Activated naive CD8-positive, alpha-beta T cell treated with anti-CD3 and anti-CD28 coated beads, Interleukin-2, amount 10 ng/mL, durations not matched to agents 7 days and 5 days (primary cell): ENCODE measurements at places on chromosomes 12 and 14.
A peak's percentile ranks its signal among the peaks of the same experiment; 100 is the strongest.

GRCh38 chr14:64772397-64772950, 68.2 kb downstream of the PLEKHG3 start:
- DNase-seq = no peak

- no peak for DNase-seq
These were observed 20.6 kb upstream of the TMPRSS12 start for GRCh38 chr12:50822082-50822481.

GRCh38 chr12:121388421-121388981, 11.4 kb upstream of the RNF34 start:
- DNase-seq = no peak

GRCh38 chr14:71062581-71063303, 155.5 kb downstream of the PCNX1 start:
- no peak for DNase-seq

GRCh38 chr12:119255314-119255713, 76.6 kb downstream of the HSPB8 start:
- no peak for DNase-seq

- DNase-seq = no peak
These were observed 9.7 kb downstream of the JDP2 start for GRCh38 chr14:75437201-75438143.

DNA sequence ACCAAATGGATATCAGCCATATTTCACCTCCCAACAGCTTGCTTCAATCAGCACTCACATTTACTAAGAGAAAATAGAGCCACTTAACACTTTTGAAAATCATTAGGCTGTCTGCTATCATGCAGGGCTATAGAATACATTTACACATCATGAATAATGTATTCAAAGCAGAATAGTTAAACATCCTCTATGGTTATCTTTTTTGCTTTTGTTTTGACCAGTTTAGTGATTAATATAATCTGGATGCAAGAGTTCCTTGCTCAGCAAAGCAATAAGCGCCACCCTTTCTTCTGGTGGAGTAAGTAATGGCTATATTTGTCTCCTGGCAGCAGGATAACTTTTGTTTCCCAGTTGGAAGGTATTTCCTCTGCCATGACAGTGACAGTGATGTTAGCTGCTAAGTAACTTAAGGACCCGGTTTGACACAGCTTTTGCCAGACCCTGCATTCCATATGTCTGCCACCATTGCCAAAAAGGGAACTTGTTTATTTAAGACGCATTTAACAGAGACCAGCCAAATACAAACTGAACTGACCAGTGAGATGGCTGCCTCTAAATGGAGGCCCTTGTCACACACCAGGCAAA, 70.3 kb upstream of the NR2C1 start:
- no peak for DNase-seq

DNA sequence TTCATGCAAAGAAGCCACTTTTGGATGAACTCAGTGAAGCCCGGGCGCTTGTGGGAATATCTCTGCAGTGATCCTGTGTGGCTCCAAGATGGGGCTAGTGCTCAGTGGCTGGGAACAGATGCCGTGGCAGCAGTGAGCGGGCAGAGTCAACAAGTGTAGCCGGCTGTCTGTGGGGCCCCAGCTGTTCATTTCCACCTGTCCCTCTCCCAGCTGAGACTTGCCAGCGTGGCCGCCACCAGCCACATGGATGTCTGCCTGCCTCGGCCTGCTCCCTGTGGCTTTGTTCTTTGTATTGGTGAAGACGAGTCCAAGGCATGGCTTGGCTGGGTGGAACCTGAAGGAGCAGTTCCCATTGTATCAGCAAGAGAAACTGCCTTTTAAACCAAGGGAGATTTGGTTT, 77.3 kb downstream of the NOS1 start:
- DNase-seq = no peak

GRCh38 chr12:56206452-56207166, 15.1 kb downstream of the RNF41 start:
- no peak for DNase-seq

DNA sequence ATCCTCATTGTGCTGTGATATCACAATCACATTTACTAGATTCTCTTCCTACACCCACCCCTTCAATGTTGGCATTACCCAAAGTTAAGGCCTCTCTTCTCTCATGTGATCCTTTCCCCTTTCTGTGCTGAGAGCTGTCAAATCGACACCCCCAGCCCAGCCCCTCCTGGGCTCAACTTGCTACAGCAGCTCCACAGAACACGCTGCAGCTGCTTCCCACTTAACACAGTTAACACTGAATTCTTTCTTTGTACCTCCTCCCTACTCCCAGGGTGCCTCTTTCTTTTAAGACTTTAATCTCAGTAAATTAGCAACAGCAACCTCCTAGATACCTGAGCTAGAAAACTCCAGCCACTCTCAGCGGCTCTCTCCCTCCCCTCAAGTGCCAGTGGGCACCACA, 17.8 kb downstream of the SPTB start:
- no peak for DNase-seq

- DNase-seq = no peak
These were observed 42.5 kb downstream of the WDR20 start for GRCh38 chr14:102182190-102182589.

GRCh38 chr12:23757541-23757962, 191.9 kb downstream of the SOX5 start:
- no peak for DNase-seq

DNA sequence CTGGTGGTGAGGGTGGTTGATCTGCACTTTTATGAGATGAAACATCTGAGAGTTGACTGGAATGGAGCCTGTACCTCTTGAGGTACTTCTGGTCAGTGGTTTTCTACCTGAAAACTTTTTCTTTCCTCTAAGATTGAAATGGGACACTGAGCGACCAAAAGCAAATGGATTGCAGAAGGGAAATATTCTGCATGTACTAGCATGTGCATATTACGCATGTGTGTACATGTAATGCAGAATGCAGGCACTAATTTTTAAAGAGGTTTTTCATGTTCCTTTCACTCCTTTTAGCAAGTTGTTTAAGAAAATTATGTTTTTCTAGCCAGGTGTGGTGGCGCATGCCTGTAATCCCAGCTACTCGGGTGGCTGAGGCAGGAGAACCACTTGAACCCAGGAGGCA, 28.7 kb upstream of the EID3 start:
- DNase-seq = no peak

DNA sequence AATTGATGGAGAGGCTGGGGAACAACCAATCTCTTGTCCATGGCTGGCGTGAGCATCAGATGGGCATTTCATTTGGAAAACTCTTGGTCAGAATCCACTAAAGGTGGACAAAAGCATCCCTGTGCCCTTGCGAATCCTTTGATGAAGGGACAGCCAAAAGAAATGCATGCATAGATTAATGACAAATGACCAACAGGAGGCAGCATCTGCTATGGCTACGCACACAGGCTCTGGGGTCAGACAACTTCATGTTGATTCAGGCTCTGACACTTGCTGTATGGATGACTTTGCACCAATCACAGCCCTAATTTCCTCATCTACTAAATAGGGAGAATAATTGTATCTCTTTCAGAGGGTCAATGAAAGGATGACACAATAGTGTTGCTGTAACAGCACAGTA, 117.5 kb downstream of the ASCL4 start:
- no peak for DNase-seq

DNA sequence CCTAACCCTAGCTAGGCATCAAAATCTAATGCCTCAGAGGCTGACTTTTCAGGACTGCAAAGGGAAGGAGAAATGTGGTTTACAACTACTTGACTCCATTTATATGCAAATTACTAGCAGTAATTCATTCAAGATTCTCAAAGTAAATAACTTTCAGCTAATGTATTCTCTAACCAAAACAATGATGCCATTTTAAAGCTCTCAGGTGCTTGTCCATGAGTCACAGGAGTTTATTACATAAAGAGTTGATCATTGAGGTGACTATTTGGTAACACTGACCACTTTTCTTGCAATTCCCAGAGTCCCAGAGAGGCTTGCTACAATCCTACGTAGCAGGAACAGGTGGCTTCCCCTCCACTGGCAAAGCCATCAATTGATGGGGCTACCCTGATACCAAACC, 109.0 kb upstream of the SLC35F4 start:
- DNase-seq = no peak

GRCh38 chr12:51740536-51740935, 108.0 kb downstream of the FIGNL2 start:
- DNase-seq = no peak

DNA sequence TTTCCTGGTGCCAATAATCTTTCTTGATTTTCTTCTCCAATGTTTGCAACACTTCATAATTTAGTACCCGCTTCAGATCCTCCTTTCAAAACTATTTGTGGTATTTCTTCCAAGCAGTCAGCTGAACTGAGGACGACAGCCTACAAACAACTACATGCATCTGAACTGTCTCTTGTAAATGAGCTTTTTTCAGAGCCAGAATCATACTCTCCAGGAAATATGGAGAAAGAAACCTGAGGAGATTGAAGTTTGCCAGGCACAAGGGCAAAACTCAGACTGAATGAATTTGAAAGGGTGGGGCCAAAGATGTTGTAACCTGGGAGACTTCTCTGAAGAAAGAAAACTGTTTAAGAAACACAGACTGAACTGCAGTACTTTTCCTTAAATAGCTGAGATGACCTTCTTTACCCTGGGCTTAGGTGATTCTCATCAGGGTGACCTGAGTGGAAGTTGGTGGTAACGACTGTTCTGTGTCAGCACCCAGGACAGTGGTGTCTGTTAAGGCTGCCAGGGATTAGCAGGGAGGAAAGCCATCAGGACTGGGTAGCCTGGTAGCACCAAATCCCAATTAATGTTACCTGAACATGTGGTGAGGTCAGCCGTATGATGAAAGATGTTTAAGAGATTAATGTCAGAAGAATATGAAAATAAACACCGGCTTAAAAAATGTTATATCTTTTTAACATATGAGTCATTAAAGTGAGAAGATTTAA, 95.0 kb downstream of the TGFB3 start:
- no peak for DNase-seq

DNA sequence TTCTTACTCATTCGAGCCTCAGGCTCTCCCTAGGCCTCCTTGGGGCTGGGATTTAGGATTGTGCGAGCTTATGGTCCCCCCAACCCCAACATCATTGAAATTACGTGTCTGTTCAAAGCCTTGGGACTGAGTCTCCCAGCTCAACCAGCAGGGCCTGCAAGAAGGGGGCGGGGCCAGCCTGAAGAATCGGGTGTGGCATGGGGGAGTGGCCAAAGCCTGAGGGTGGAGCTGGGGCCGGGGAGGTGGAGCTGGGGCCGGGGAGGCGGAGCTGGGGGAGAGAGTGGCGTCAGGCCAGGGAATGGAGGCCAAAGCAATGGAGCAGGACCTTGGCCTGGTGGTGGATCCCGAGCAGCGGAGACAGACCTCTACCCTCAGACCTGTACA, 24.3 kb upstream of the HSPB8 start:
- no peak for DNase-seq

- no peak for DNase-seq
These were observed 84.5 kb downstream of the CHGA start for GRCh38 chr14:93007225-93007997.

GRCh38 chr12:116302166-116303058, 24.9 kb upstream of the MED13L start:
- no peak for DNase-seq

- DNase-seq = no peak
These were observed 80.8 kb upstream of the ACTN1 start for GRCh38 chr14:69059658-69060623.

- no peak for DNase-seq
These were observed 474.1 kb downstream of the ETNK1 start for GRCh38 chr12:23099104-23099503.

- peak; percentile 77 for DNase-seq
These were observed at the start of gene EVL for GRCh38 chr14:100065111-100065871. Gene EVL, plus strand, starts transcription at chr14:100065422. Its CDS starts 79 bp downstream, at chr14:100065501.

GRCh38 chr14:101055106-101055662, 151.7 kb upstream of the RTL1 start:
- DNase-seq = no peak

DNA sequence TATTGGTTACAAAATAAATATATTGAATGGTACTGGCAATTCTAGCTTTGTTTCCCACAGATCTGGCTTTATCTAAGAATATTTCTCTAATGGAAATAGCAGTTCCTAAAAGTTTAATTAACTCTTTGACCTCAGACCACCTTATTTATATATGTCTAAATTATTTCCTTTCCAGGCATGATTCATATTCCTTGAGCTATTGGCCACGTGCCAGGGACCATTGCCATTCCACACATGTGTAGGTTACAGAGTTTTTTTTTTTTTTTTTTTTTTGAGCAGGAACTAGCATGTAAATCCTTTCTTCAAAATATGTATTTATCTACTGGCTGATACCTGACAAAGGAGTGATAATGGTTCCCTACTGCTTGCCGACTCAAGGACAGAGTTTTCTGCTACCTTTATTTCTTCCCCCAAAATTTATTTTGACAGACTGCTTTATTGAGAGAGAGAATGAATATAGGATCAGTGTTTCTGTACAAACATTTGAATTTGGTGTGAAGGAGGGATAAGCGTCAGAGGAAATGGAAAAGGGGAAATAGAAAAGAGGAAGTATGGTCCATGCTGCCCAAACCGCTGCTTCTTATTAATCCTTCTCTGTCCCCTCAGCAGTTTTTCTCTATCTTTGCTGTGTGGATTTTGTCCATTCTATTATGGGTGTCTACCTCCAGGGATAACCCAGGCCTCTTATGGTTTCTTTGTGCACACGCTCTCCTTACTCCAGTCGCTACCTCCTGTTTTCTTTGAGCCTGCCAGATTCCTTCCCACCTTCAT, 36.4 kb downstream of the PDE3A start:
- DNase-seq = no peak

- DNase-seq = peak; percentile 30
These were observed 5.5 kb upstream of the GPR132 start for GRCh38 chr14:105070760-105071137.

DNA sequence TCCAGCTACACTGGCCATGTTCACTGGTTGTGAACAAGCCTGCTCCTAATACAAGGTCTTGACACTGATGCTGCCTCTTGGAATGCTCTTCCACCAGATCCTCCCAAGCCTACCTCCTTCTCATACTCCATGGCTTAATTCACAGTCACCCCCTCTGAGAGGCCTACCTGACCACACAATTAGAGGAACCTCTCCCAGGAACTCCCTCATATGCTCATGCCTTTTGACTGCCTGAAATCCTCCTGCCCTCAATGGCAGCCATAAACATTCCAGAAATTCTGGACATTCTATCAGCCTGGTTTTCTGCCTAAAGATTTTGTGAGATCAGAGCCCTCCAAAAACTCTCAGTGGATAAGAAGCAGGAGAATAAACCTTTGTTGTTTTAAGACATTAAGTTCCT, 340.2 kb downstream of the C12orf75 start:
- DNase-seq = no peak

DNA sequence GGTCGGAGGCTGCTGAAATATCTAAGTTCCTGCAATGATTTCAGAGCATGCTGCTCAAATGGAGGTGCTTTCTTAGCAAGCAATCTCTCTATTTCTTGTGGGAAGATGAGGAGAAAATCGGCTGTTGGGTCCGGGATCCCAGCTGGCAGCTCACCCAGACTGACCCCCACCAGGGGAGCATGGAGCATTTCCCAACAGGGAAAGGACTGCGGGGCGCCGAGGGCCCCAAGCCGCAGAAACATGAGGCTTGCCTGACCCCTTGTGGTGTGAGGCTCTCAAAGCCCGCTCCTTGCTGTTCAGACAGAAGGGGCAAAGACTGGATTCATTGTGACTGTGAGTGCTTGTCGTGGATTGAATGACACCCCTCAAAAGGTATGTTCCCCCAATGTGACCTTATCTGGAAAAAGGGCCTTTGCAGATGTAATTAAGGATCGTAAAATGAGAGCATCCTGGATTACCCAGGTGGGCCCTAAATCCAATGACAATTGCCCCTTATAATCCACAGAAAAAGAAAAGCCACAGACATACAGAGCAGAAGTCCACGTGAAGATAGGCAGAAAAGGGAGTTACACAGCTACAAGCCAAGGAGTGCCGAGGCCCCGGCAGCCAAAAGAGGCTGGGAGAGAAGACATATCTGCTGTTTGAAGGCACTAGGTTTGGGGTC, 116.3 kb upstream of the VASH1 start:
- no peak for DNase-seq

GRCh38 chr12:57190821-57191220, 25.8 kb upstream of the NXPH4 start:
- no peak for DNase-seq
